ENCODE measurements at places on chromosomes 3 and 15.
A peak's percentile ranks its signal among the peaks of the same experiment; 100 is the strongest.

GRCh38 chr3:116341899-116342298, 103.4 kb downstream of the LSAMP start:
- no peak for DNase-seq

GRCh38 chr3:102521246-102521645, 86.4 kb downstream of the ZPLD1 start:
- DNase-seq: no peak

DNA sequence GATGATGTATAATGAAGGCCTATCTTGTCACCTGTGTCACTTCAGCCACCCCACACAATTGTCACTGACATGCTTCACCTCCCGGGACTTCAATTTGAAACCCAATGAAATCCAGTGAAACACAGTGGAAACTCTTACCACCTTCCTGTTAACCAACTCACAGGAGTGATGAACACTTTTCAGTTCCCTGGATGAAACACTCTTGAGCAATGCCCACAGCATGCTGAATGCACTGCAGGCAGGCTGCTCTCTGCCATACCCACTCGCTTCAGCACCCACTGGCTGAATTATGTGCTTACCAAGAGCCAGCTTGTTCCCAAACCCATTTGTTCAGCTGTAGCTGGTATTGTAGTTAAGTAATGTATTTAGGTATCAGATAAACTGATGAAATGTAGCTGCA, 47.0 kb downstream of the MAP2K1 start:
- no peak for DNase-seq

DNA sequence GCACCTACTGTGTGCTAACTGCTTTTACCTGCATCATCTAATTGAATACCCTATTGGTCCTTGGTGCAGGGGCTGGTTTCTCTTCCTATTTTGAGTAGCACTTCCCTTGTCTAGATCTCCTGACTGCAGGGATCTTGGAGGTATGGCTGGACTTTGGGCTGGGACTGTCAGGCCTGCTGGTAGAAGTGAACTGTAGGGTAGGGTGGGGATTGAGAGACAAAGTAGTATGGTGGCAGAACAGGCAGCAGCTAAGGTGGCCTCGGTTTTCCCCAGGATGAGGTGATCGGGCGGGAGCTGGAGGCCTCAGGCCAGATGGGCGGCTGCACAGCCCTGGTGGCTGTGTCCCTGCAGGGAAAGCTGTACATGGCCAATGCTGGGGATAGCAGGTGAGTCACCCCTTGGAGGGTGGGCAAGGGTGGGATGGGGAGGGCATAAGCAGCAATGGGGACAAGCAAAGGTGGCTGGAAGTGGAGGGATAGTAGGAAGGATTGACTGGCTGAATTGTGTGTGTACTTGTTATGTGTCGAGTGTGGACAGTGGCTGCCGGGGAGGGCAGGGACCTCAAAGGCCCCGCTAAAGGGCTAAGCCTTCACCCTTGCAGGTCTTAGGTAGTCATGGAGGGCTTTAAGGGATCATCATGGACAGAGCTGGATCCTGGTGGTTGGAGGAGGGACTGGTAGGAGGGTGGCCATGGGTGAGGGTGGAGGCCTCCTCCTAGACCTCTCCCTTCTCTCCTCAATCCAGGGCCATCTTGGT, 2.0 kb downstream of the PPM1M start:
- DNase-seq: peak; percentile 23

- no peak for DNase-seq
These were observed 36.2 kb downstream of the KBTBD12 start for GRCh38 chr3:127951276-127951675.

DNA sequence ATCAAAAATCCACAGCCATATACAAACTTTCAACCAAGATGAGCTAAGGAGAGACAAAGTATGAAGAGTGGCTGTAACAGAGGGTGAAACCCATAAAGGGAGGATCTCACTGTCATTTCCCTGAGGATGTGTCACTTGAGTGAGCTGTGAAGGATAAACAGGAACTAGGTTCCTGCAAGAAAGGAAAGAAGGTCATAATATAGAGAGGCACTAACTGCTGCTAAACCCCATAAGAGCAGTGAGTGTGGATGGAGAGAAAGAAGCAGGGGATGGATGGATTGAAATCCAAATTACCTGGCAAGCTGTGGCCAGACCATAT, 45.2 kb upstream of the CADPS start:
- no peak for DNase-seq

- DNase-seq: no peak
These were observed 130.6 kb upstream of the SEMA6D start for GRCh38 chr15:47586653-47587224.

- no peak for DNase-seq
These were observed 256.4 kb downstream of the MEX3B start for GRCh38 chr15:81789403-81789802.

DNA sequence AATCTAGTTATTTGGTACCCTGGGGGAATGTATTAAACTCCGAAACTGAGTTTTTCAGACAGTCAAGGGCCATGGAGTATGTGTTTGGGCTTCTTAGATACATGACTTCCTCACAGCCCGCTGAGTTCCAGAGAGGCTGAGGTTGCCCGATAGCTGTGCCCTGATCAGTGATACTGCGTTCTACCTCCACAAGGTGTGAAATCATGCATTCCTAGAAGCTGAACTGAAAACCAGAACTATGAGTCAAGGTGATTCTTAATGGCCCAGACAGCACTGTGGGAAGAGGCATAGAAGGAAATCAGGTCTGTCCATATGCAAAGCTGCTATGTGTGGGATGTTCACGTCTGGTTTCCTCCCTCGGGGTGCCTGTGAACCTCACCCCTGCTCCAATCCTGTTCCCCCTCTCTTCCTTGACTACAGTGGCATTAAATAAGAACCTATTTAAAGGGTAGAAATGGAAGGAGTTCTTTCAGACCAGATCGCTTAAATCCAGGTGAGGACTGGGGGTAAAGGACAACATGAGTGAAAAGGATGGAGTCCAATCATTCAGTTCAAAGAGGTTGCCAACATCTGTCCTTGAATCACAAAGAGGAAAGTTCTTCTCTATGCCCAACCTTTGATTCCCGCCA, 74.3 kb downstream of the MYO1E start:
- no peak for DNase-seq

GRCh38 chr15:39302936-39303335, 277.9 kb upstream of the THBS1 start:
- no peak for DNase-seq

DNA sequence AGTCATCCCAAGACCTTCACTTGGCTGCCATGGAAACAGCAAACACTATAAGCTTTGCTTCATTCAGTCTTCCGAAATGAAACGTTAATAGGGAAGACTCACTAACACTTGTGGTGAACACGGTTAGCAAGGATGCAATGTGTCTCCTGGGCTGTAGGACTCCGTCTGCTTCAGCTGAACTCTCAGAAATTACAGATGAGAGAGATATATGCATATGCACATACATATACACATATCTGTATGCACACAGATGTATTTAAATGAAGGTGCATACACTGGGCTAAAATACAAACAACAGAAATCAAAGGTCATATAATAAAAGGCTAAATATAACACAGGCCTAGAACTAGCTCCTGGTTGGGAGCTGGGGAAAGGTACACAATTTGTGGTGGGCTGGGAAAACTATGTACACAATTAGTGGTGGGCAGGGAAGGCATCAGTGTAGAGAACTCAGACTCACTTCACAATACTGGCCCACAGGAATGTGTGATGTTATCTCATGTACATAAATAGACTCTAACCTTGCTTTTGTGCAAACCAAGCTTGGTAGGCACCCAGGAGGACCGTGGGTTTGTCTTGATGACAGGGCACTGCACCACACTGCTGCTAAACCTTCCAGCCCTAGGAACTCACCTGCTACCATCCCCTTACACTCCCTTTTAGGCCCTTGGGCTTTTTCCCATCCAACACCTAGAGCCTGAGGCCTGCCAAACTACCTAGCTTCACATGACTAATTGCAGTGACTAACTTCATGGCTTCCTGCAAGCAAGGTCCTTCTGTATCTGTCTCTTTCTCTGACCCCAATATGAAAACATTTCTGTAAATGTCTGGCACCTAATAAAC, 873.1 kb downstream of the NSUN3 start:
- no peak for DNase-seq

DNA sequence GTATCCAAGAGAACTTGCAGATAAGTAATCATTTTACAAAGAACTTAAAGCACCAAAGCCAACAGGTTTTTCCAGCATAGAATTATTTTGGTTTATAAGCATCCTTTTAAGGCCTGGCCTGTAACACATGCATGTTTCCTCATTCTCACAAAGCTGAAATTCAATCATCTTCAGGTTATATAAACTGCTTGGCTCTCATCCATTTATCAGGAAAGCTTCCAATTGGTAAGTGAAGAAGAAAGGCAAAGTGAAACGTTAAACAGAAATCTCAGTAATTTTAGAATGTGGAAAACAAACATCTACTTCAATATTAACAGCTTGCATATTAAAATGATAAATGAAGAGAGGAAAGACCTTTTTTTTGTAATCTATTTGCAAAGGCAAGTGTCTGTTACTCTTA, 1.6 kb downstream of the SERP1 start:
- DNase-seq: no peak

GRCh38 chr3:53773611-53774368, 72.4 kb downstream of the CHDH start:
- DNase-seq: no peak

DNA sequence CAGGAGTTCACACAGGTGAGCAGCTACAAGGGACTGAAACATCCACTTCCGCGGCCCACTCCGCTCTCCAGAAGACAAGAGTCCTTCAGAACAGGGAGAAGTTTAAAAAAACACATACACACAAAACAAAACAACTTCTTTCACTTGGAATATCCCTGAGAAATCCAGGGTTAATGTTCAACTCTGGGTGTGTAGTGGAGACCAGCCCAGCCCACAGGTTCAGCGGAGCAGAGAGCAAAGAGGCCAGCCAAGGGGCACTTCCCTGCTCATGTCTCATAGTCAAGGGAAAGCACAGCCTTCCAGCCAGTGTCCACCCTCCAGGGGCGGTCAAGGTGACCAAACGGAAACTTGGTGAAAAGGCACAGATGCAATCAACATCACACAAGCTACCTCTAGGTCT, 41.6 kb downstream of the WNT5A start:
- DNase-seq: no peak

DNA sequence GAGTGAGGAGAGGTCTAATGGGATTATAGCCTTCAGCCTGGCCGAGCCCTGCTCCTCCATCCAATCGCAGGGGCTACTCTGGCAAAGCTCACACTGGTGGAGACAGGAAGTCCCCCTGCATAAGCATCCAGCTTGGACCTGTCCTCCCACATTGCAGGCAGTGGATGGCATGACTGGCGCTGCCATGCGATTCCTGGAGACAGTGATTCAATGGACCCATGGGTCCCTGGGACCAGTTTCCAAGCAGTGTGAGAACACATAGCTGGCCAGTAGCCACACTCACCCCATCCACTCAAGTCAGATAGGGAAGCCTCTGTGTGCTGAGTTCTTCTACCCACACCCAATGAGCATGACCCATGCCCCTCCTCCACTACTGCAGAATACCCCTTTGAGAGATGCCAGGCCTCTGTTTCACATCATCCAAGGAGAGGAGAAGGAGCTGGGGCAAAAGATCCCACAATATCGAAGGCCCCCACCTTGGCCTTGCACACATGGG, 18.1 kb upstream of the POC1A start:
- DNase-seq: no peak

- DNase-seq: no peak
These were observed 9.8 kb upstream of the VIPR1 start for GRCh38 chr3:42492508-42493080.

DNA sequence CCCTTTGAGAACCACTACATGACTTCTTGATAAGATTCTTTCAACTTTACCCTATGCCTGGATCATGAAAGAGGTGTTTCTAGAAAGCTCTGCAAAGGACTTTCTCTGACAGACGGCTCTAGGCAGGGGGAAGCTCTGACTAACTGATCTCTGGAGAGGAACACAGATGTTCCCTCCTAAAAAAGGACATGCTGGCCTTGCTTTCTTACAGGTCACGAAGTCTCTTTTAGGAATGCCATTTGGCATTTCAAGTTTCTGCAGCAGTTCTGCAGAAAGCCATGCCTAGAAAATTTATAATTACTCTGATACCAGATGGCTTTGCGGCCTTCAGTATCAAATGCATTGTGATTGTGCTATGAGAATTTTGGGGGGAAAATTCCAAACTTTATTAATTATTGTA, 275.4 kb upstream of the CTDSPL start:
- no peak for DNase-seq

- DNase-seq: no peak
These were observed 38.1 kb upstream of the RASA2 start for GRCh38 chr3:141448606-141449220.
